ENCODE measurements at places on chromosomes 2 and 18.

GRCh38 chr2:152335726-152336118 lies 748 bp downstream of the FMNL2 start:
- DNase-seq, result no peak

DNA sequence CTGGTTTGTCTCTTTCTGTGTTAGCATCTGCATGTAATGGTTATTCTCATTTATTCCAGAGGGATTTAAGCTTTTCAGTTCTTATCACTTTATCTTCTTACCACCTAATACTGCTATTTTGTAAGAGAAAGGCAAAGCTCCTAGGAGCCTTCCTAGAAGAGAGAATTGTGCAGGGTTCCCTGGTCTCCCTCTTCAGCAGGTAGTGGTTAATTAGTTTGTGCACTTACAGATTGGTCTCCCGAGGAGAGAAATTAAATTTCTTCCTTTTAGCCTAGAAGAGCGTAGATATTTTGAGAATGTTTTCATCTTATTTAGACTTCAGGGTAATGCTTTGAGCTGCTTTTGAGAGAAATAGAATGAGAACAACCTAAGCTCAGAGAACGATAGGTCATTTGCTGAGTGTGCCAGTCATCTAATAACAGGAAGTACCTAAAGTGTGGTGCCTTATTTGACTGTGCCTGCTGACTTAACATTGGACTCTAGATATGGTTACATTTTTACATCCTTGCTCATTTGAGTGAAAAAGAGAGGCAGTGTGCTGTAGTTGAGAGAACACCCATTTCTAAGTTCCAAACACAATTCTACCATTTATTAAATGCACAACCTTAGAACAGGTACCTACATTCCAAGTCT lies 651.4 kb downstream of the STK39 start:
- no peak for DNase-seq

- DNase-seq, result no peak
Measured at GRCh38 chr18:49692906-49693716, 120.2 kb downstream of the ACAA2 start.

DNA sequence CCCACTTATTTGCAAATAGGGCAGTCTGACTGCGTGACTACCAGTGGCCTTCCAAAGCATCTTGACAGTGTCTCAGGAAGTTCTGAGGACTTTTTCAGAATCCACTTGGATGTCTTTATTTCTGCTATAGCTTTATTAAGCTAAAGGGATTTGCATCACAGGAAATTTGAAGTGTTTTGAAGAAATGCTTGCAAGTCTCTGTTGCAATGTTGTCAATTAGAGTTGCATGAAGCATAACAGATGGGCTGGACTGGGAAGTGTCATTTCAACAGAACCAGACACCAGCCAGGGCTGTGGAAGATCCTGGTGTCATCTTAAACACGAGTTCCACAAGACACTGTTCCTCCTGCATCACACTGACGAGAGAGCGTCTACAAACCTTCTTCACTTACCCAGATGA lies 224.5 kb downstream of the EN1 start:
- no peak for DNase-seq

DNA sequence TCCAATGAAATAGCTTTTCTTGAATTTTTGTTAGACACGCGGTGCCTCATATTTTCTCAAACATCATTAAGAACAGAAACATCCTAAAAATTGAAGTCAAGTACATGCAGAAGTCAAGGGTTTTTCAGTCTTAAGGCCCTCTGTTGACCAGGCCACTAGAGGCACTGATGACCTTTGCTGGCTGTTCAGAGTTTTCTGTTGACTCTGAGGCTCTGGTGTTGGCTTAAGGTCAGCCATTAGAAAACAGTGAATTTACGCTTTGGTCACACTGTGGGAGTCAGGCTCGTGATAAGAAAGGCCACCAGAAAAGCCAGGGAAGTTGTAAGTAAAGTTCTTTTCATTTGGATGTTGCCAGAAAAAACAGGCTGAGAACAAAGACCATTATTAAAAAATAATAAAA lies 5.8 kb upstream of the UPP2 start:
- DNase-seq, result no peak

DNA sequence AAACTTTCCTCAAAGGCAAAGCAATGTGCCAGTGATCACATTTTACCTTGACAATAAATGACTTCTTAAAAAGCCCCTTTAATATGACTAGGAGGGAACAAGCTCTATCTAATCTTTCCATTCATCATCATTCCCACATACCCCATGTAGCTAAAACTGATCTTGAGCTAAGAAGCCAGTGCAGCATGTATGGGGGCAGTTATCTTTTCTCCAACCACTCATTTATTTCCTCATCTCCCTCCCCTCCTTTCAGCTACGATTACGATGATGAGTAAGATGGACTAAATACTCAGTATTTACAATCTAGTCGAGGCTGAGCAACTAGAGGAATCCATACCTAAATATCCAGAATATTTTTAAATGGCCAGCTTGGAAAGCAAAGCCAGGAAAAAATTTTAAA lies 35.5 kb downstream of the PNO1 start:
- DNase-seq, result no peak

GRCh38 chr2:209613649-209614305 lies 157.9 kb upstream of the UNC80 start:
- DNase-seq, result no peak

DNA sequence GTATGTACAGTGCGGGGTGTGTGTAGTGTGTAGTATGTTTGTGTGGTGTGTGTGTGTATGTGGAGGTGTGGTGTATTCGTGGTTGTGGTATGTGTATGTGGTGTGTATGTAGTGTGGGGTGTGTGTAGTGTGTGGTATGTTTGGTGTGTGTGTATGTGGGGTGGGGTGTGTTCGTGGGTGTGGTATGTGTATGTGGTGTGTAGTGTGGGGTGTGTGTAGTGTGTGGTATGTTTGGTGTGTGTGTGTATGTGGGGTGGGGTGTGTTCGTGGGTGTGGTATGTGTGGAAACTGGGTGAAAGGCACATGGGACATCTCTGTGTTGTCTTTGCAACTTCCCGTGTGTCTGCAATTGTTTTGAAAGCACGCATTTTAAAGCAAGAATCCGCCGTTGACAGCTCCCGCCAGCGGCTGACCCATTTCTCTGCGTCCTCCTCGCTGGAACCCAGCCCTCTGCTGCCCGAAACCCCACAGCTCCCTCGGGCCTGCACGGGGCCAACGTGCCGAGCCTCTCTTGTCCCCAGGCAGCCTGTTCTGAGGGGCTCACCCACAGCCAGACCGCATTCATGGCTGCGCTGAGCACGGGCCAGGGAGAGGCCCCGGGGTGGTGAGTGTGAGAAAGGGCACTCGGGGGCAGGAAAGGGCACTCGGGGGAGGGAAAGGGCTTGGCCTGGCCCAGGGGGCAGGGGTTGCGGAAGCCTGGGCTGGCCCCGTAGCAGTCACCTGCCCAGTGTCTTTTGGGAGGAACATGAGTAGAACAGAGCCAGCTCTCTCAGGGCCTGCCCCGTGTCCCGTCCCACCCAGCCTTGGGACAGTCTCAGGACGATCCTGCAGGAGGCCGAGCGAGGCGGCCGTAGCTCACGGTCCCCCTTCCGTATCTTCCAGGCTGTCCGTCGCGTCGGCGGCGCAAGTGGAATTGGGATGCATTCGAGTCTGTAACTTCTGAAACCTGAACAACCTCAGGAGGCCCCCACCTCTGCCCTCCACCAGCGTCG lies 61.4 kb downstream of the TWIST2 start:
- DNase-seq, result peak; percentile 28

DNA sequence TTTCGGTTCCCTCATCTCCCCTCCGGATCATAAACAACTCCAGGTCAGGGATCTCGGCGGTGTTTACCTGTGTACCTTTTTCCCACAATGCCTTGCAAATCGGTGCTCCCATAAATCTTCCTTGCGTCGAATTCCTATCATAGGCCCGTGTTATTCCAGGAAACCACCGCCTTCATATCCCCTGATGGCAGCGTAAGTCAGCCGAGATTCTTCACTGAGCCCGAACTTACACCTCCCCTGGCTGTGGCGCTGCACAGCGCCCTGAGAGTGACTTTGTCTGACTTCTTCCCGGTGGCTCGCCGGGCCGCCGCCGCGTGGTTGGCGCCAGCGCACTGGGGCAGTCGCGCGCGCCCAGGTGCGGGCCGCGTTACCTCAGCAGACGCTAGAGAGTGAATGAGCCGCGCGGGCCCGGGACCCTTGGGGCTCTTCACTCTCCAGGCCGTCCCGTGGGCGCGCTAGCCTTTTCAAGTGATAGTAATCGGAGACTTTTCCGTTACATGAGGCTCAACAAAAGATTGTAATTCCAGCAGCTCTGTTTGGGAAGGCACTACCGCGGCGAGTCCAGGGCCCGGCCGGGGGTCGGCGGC lies 101.6 kb downstream of the SPTBN1 start:
- no peak for DNase-seq

DNA sequence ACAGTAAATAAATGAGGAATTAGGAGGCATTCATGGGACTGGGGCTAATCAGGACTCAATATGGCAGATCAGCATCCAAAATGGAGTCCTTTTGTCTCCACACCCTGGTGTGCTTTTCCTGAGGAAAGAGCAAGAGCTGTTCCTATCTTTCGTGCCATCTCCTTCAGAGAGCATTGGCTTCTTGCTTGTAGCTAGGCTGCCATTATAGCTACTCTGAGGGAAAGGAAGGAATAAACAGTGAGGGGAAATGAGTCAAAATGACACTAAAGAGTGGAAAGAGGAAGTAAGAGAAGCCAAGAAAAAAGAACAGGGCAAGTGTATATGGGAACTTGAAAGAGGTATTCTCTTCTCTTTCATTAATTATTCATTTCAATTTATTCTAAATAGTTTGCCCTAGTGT lies 8.4 kb upstream of the NMI start:
- no peak for DNase-seq

DNA sequence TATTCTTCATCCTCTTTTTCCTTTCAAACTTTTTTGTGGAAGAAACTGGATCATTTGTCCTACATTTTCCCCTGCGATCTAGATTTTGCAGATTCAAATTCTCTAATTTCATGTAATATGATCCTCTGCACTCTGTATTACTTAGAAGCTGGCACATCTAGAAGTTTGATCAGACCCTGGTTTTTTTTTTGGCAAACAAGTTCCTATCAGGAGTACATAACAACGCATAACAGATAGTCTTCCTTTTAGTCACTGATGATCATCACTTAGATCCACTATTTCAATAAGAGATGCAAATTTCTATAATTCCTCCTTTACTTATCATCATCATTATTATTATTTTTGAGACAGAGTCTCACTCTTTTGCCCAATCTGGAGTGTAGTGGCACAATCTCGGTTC lies 117.1 kb downstream of the CDH2 start:
- no peak for DNase-seq

DNA sequence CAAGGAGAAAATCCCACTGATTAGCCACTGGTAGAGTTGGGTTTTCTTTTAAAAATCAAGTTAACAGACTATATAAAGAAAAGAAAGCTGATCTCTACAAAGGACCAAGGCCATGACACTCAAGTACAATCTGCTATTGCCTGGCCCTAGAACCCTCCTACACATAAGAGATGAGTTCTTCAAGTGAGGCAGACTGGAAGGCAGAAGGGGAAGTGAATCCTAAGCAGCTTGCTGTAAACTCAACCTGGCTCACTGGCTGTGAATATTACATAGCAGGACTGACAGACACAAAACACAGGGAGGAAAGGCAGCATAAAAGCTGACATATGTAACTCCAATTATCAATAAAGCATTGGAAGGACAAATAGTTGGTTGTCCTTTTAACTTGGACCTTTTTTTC lies 65.4 kb downstream of the TRIP12 start:
- DNase-seq, result no peak

DNA sequence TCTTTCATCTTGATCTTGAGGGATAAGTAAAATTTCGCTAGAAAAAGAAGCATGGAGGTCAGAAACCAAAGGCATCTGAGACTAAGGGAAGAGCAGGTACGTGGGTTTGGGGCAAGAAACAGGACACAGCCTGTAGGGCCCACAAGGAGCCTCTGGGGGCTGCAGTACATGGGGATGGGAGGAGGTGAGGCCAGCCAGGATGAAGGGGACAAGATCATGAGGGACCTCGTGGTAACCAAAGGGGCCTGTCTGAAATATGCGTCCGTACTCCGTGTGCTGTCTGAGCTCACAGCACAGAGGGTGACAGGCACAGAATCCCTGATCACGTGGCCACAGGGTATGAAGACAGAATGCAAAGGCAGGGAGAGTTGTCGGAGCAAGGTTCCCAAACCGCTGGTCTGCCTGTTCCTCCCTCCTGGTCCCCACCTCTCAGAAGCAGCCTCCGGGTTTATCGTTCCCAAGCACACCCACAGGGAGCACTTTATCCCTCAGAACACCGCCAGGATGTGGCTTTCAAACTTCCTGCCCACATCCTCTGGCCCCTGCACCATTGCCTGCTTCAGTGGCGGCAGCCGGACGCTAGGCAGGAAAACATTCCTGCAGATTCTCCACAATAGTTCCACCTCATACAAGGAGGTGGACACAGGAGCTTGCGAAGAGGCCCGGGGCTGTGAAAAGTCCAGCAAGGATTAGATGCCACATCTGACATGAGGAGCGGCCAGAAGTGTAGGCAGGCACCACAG lies 12.0 kb downstream of the TMEM163 start:
- DNase-seq, result no peak

- DNase-seq, result peak; percentile 62
Measured at GRCh38 chr2:231900486-231900942, 25.7 kb downstream of the NPPC start.

- DNase-seq, result no peak
Measured at GRCh38 chr18:46842583-46842982, 74.7 kb downstream of the PIAS2 start.

GRCh38 chr2:104734937-104735586 lies 118.9 kb upstream of the POU3F3 start:
- no peak for DNase-seq

DNA sequence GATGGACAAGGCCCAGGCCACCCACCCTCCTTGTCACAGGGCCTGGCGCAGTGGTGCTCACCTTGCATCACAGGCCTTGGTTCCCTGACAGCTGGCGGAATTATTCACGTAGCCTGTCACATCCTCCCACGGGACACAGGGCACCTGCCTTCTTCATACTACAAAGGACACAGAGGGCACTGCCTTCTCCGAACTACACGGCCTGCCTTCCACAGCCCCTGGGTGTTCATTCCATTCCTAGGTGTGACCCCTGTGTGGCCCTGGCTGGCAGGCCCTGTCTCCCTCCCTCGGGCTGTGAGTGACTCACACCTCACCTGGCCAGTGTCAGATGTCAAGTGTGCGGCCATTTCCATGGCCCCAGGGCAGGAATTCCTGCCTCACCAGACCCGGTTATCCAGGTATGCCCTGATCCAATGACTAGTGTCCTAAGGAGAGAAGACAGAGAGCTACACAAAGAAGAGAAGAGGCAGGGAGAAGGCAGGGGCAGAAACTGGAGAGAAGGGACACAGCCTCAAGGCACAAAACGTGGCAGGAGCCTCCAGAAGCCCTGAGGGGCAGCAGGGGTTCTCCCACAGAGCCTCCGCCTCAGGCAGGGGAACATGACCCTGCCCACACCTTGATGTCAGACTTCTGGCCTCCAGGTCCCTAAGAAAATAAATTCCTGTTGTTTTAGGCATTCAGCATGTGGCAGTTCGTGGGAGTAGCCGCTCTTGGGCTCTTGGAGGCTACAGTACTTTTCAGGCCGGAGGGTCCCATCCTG lies 43.4 kb downstream of the MBP start:
- no peak for DNase-seq

Data from left lung (tissue), 14 donors.